ENCODE measurements at places on chromosomes 11 and 22.

GRCh38 chr11:77472991-77473800 lies 698 bp downstream of the PAK1 start:
- peak; percentile 44 for DNase-seq

- no peak for DNase-seq
Observed at GRCh38 chr11:82796998-82797961, 63.6 kb upstream of the FAM181B start.

DNA sequence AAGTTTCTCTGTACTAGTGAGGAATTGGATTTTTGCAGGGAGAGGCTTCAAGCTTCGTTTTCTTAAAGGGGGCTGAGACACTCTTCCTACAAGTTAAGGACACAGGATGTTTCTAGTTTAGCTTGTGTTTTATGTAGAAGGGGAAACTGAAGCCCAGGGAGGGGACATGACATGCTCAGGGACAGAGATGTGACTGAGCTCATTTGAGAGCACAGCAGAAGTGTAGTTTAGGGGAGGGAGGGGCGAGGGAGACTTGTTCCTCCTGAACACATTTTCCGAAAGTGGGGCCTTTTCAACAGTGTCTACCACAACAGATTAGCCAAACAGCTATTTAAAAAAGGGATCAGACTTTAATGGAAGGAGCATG lies 148.1 kb downstream of the FBXO7 start:
- no peak for DNase-seq

- no peak for DNase-seq
Observed at GRCh38 chr11:79045018-79045799, 395.6 kb downstream of the TENM4 start.

GRCh38 chr11:1792461-1792860 lies 28.7 kb upstream of the CTSD start:
- DNase-seq = no peak
